ENCODE measurements at places on chromosomes 7 and 10.
A peak's percentile ranks its signal among the peaks of the same experiment; 100 is the strongest.

- ATAC-seq: no peak
These were observed 48.6 kb downstream of the ARHGAP21 start for GRCh38 chr10:24674892-24675632.

DNA sequence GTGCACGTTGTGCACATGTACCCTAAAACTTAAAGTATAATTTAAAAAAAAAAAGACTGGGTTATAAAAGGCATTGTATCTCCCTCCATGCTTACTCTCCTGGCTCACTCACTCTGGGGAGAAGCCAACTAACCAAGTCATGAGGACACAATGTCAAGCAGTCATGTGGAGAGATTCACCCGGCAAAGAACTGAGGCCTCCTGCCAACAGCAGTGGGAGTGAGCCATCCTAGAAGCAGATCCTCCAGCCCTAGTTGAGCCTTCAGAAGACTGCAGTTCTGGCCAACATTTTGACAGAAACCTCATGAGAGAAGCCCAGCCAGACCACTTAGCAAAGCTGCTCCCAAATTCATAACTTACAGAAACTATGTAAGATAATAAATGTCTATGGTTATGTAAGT is 521.7 kb upstream of the FZD8 start:
- ATAC-seq: no peak

DNA sequence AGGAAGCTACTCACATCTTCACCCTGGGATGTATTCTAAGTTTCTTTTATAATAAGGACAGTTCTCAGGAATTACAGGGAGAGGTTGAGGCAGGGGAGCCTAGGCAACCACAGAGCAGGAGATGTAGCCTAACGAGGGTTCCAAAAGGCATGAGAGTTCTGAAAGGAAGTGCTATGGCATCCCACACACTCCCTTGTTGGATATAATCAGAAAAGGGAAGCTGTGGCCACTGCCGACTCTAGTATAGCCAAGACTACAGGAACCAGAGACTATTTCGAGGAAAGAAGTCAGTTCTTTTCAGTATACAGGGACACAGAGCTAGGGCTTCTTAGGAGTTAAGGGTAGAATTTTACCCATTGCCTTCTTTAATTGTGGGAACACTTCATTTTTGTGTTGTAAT is 11.0 kb downstream of the PRR15 start:
- ATAC-seq: no peak

DNA sequence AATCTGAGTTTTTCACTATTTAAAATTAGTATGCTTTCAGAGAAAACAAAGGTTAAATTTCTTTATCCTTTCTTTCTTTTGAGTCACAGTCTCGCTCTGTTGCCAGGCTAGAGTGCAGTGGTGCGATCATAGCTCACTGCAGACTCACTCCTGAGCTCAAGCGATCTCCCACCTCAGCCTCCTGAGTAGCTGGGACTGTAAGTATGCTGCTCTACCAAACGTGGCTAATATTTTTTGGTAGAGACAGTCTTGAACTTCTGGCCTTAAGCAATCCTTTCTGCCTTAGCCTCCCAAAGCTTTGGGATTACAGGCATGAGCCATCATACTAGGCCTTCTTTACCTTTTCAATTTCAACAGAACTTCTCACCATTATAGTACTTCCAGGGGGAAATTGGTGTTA is 113.7 kb downstream of the TRIM24 start:
- ATAC-seq: no peak

DNA sequence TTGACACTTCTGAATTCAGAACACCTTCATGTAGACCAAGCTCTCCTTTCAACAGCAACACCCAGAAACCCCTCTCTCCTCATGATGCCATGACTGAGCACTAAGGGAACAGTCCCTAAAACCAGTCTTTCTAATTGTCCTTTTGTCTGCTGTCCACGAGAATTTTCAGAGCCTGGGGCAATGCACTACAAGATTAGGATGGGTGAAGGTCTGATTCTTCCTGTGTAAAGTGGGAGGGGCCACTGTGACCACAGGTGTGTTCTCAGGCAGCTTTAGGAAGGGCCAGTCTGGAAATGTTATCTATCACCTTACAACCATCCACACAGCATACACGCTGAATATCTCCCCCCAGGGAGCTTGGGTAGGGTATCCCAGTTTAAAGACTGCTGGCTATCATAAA is 7.9 kb downstream of the PAXIP1 start:
- no peak for ATAC-seq

DNA sequence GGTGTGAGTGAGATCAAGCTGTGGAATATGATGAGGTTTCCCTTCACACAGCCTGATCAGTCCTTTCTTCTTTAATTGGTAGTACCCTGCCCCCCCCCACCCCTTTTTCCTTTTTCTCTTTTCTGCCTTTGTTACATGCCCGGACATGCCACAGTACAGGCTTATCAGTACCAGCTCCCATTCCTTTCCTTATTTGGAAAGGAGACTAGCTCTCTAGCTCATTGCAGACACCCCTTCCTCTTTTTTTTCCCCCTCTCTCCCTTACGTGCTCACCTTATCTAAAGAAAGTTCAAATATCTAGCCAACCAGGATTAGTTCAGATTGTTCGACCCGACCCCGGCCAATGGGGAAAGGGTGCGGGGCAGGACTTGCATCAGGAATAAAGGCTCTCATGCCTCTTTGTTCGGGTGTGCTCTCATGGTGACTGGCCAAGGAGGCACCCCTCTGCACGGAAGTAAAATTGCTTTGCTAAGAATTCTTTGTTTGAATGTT is 230.4 kb downstream of the ACTR3B start:
- no peak for ATAC-seq

DNA sequence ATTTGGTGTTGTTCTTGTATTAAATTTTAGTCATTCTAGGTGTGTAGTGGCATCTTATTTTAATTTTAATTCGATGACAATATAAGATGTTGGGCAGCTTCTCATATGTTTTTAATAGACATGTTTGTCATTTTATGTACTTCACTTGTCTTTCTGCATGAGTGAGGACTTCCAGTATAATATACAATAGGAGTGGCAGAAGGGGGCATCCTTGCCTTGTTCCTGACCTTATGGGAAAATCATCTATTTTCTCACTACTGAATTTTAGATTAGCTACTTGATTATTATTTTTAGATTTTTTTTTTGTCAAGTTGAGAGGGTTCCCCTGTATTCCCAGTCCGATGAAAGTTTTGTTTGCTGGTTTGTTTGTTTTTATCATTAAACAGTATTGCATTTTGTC is 495.2 kb upstream of the GRM3 start:
- ATAC-seq: no peak

DNA sequence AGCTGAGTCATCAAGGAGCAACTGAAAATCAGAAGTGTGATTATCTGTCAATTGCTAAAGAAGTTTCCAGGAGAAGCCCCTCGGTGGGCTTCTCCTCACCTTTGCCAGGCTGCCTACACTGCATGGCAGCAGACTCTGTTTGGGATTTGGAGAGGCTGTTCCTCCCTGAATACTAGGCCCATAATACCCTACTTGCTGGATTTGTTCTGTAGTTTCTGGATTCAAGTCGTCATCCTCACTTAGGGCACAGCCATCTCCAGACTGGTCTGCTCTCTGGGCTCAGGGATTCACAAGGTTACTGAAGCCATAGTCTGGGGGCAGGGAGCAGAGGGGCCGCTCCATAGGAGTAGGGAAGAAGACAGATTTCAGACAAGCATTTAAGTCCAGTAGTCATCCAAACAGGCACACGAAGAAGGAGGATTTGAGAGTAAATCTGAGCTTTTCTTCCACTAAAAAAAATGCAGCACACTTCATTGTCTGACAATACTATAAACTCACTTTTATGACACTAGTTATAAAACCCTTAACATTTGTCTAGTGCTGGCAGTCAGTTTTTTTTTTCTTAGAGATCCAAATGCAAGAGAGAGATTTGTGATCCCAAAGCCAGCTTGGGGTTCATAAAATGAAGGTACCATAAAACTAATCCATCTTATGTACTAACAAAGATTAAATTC is 723.3 kb downstream of the GRID1 start:
- no peak for ATAC-seq

DNA sequence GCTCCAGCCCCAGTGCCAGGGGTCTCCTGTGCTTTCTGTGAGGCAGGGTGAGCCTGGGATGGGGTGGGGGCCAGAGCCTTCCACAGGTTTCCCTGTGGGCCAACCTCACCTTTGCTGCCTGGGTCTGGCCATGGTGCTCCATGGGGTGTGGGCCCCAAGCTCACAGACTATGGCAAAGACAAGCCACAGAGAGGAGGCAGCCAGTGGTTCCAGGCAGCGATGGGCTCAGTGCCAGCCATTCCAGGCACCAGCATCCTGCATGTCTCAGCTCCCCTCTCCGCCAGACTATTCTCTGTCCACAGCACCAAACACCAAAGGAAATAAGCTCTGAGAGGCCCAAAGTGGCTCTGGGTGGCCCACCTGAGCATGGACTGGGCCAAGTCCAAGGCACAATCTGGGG is 133.5 kb downstream of the PTPN20 start:
- ATAC-seq: no peak

GRCh38 chr7:103048833-103049232 is 25.8 kb downstream of the FBXL13 start:
- ATAC-seq: no peak

DNA sequence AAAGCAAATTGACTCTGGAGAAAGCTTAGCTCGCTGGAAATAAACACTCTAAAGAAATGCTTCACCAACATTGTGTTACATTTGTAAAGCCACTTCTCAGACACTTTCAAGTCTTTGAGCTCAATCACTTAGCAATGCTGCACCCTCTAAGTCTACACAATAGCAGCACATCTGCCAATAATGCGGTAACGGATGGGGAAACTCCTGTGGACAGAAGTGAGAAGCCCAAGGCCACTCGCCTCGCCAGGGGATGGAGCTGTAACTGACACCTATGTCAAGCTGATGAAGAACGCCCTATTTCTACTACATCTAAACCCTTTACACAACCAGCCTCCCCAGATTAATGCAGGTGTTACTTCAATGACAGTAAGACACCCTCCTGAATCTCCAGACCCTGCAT is 167.7 kb downstream of the SFMBT2 start:
- no peak for ATAC-seq

- ATAC-seq: peak; percentile 71
These were observed 33.8 kb upstream of the ZFAND2A start for GRCh38 chr7:1193593-1194424.

DNA sequence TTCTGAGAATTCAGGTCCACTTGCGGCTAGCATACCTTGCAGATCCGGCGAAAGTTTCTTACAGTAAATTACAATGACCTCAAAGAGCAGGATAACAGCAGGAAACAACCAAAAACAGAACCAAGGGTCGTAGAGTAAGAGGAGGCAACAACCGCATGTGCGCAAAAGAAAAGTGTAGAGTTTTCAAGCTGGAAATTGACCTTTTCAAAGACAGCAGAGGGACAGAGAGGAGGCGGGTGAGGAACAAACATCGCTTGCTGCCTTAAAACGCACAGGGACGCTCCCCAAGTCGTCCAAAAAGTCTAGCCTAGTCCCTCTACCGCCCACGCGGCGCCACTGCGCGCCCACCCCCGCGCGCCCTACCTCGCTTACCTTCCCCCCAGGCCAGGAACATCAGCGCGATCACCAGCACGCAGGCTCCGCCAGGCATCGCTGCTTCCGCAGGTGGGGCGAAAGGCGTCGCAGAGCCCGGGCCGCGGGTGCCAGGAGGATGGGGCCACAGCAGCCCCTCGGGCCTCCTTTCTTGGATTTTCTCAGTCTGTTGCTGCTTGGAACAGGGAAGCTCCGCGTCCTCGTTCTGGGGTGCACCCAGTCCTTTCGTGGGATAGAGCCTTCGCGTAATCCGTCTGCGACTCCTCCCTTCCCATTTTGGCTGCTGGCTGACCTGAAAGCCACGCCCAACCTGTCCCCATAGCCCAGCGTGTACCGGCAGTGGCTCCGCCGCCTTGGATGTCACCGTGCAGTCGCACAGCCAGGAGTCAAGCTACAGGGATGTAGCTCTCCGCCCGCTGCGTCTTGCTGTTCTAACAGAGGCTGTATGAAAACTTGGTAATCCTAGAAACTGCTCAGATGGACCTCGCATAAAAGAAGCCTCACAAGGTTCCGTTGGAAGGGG is at the start of gene VWDE:
Gene VWDE (minus strand): TSS at position 579 of the 895 bp plus-strand sequence. CDS start 149 bp downstream, at position 430.
- no peak for ATAC-seq

GRCh38 chr10:43396928-43397624 is 11.9 kb downstream of the HNRNPF start:
- ATAC-seq: peak; percentile 91

GRCh38 chr10:32210306-32211045 is 136.5 kb downstream of the EPC1 start:
- ATAC-seq: no peak

DNA sequence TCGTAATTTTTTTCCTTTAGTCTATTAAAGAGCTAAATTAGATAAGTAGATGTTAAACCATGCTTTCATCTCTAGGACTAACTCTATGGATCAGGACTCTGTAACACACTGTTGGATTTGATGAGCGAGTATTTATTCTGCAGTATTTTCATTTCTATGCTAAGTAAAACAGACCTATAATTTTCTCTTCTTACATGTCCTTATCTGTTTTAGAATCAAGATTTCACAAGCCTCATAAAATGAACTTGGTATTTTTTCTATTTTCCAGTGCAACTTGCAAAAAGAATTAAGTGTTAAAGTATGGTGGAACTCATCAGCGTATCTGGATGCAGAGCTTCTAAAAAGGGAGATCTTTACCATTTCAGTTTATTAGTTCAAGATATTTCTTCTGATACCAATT is 2.4 kb downstream of the CACUL1 start:
- ATAC-seq: no peak

DNA sequence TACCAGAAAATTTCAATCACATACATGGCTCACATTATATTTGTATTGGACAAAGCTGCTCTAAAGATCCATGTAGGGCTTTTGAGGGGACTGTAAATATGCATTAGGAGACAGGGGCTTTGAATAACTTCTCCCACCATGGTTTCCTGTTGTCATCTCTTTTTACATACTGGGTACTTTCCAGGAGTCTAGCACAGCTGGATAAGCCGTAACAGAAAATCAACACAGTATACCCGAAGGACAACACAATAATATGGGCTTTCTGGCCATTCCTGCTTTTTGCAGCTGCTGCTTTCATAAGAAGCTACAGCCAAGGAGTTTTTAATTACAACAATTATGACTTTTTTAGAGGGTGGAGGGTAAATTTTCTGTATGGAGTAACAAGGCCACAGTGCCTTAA is 63.4 kb upstream of the SRPK2 start:
- no peak for ATAC-seq

DNA sequence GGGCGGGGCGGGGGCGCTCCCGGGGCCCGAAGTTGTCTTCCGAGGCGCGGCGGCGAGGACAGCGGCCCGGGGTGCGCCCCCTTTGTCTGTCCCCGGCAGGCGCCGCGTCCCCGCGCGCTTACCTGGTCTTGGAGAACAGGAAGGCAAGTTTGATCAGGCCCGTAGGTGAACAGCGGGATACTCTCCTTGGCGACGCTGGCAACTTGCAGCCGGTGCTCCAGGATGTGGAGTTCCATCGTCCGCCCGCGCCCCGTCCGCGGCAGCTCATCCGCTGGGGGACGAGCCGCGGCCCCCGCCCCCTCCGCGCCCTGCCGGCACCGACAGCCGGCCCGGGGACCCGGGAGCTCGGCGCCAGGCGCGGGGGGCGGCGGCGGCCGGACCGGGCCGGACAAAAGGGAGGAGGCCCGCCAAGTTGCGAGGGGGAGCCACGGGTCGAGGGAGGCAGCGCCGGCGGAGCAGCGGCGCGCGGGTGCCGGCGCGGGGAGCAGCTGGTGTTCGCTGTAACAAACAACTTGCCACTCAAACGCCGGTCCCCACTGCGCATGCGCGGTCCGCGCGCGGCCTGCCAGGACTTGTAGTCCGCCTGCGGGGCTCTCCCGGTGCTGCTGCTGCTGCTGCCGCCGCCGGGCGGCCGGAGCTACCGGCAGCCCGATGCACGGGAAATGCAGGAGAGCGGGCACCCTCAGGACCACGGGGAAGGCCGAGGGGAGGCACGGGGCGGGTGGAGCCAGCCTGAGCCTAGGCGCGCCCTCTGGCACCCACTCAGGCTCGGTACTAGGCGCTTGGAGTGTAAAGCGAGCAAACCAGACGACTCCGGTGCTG is 35.6 kb upstream of the SPDYE3 start:
- ATAC-seq: peak; percentile 95

All from gastroesophageal sphincter (tissue), 4 donors.